ENCODE measurements at places on chromosomes 2 and 18. TPM values are rescaled to one million over a fixed set of nuclear protein-coding genes. Genes with fewer than 3 reads are reported as not detected.

DNA sequence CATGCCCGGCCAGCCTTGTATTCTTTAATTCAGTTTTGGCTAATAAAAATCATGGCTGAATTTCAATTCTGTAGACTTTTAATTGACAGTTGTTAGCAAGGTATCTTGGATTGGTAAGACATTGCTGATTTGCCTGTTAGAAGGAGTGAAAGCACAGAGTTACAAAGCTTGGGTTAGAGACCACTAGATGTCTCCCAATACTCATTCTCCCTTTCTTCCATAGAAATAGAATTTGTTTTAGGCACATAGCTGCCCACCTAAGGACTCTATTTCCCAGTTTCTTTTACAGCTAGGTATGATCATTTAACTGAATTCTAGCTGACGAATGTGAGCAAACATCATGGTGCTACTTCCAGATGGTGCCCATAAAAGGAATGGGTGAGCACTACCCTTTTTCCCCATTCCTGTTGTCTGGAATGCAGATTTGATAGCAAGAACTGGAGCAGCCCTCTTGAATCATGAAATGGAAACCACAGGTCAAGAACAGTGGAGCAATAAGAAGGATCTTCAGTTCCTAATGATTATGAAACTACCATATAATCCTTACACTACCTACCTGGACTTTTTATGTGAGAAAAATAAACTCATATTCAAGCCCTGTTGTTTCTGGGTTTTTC lies 17.5 kb downstream of the PECR start:
- DNase-seq, result no peak

- no peak for DNase-seq
Observed at GRCh38 chr2:151616760-151617339, 117.4 kb downstream of the NEB start.

CCDC150 gene
- total RNA-seq, result 8.5 TPM

CDC42EP3 gene
- 121 TPM for total RNA-seq

- DNase-seq, result no peak
Observed at GRCh38 chr2:112793449-112793978, 9.2 kb upstream of the IL1A start.

DNA sequence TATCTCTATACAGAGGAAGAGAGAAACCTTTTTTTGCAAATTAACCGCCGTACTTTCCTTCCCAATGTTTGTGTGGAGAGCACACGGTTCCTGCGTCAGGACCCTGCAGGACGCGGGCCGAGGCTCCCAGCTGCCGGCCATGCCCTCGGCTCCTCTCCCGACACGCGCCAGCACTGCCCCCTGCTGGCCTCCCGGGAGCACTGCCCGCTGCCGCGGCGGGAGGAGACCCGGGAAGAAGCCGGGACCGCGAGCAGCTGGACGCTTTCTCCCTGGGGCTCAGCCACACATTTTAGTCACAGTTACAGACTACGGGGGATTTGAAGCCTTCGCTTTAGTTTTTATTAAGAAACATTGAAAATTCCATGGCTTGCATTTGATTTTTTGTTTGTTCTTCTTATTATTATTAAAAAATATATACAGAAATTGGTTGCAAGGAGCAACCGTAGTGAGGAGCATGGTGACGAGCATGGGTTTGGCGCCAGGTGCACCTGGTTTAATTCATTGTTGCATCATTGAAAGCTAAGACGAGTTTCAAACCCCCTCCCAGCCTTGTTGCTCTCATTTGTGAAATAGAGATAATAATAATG lies 401.2 kb downstream of the GALR1 start:
- peak; percentile 88 for DNase-seq

DNA sequence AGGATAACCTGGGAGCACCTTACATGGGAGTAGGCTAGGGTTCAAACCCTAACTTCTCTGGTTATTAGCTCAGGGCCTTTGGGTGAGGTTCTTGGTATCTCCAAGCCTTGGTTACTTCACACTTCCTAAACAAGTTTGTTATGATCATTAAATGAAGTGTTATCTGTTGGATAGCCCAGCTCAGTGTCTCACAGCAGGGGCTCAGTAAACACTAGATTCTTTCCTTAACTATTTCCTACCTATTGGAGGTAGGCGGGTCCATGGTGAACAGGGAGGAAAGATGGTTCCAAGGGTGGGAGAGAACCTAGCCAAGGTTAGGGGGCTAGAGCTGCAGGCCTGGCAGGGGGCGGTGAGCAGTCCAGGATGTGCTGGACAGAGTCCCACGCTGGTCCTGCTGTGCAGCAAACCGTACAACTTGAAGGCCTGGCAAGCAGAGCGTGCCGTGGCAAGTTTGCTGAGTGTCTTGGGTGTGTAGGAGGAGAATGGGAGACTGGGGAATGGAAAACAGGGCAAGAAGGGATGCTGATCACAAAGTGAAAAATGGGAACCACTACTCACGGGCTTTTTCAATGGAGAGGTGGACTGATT lies 259.1 kb downstream of the PRKCE start:
- no peak for DNase-seq

DNA sequence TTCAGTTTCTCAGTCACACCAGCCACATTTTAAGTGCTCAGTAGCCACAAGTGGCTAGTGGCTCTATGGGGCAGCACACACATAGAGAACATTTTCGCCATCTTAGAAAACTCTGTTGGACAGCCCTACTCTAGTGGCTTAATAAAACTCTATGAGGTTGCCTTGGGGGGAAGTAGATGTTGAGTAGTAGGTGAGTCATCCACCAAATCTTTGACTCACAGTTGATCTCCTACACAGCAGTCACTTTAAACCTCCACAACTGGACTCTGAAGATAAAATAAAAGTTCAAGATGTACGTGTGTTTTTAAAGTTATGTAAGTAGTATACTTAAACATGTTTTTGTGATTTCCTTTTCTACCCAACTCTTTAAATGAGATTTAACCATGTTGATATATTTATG lies 379.0 kb downstream of the SETBP1 start:
- peak; percentile 86 for DNase-seq

GRCh38 chr18:22872900-22873537 lies 60.1 kb upstream of the RBBP8 start:
- no peak for DNase-seq

GRCh38 chr18:4870177-4870773 lies 326.8 kb downstream of the AKAIN1 start:
- DNase-seq, result no peak

CROCC2 gene
- total RNA-seq, result under 0.01 TPM

DNA sequence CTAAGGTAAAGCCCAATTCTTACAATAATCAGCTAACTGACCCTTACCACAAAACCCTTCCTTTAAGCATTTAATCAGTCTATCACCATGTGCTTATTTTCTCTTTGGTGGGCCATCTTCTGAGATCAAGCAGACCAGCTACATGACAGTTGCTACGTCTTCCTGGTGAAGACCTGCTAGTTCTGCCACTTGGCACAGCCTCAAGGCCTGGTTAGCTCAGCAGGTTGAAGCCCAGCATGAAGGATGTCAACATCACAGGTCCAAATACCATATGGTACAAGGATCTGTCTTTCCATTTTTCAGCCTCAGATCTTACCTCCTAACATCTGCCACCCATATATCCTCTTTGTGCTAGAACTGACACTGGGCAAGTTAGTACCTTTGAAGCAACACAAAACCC lies 636.9 kb downstream of the LRP1B start:
- no peak for DNase-seq

DNA sequence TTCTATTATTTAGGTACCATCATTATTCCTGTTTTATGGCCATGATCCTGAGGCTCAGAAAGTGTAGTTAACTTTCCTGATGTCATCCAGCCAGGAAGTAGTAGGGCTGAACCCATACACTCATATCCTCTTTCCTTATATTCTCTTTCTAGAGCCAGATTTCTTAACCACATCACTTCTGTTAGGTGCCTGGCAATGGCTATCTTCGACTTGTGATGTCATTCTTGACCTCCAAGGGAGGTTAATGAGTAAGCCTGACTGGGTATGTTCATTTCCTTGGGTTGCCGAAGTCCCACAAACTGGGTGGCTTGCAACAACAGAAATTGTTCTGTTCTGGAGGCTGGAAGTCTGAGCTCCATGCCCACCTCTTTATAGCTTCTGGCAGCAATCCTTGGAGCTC lies 43.4 kb downstream of the ITGB6 start:
- peak; percentile 29 for DNase-seq

IL36G gene
- total RNA-seq, result not detected

TGFBRAP1 gene
- 32.6 TPM for total RNA-seq

- DNase-seq, result no peak
Observed at GRCh38 chr2:216119986-216120385, 10.8 kb downstream of the XRCC5 start.

ACOXL gene
- not detected for total RNA-seq

GRCh38 chr2:142825861-142826260 lies 51.6 kb upstream of the KYNU start:
- DNase-seq, result peak; percentile 15
